ENCODE measurements at places on chromosomes 2 and 18.

DNA sequence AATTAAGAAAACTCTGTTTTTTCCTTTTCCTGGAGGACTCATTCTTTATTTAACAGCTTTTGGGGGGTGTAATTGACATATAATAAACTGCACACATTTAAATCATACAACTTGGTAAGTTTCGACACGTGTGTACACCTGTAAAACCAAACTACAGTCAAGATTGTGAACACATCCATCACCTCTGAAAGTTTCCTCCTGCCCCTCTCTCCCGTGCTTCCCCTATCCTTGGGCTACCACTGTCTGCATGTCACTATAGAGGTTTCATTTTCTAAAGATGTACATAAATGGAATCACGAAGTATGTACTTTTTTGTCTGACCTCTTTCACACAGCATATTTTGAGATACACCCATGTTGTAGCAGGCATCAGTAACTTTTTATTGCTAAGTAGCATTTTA, 100.0 kb downstream of the BIN1 start:
- no peaks in the 10 kb centered on the region for H3K27me3 ChIP-seq
- no peak overlapping the region for H3K27ac ChIP-seq
- no peaks in the 10 kb centered on the region for H3K36me3 ChIP-seq
- no peak for DNase-seq
- H3K4me1 ChIP-seq = peaks cover 4% of the 10 kb centered on the region

- DNase-seq = peak; percentile 28
- no peaks in the 10 kb centered on the region for H3K36me3 ChIP-seq
- no peaks in the 10 kb centered on the region for H3K4me1 ChIP-seq
- no peaks in the 10 kb centered on the region for H3K27me3 ChIP-seq
- H3K4me3 ChIP-seq = no peak overlapping the region
- H3K27ac ChIP-seq = no peak overlapping the region
Observed at GRCh38 chr18:69580107-69580506, 179.4 kb downstream of the DOK6 start.

GRCh38 chr2:170006587-170007325, 171.2 kb upstream of the MYO3B start:
- H3K4me1 ChIP-seq = 0 out of 2 replicates have a peak, but pooled peaks cover 7% of the 10 kb centered on the region
- H3K36me3 ChIP-seq = no peaks in the 10 kb centered on the region
- no peaks in the 10 kb centered on the region for H3K27me3 ChIP-seq
- no peak overlapping the region for H3K4me3 ChIP-seq
- H3K27ac ChIP-seq = no peak overlapping the region

GRCh38 chr2:158391876-158392275, 64.7 kb downstream of the CCDC148 start:
- no peak for DNase-seq
- H3K27ac ChIP-seq = no peak overlapping the region
- no peaks in the 10 kb centered on the region for H3K27me3 ChIP-seq
- H3K4me1 ChIP-seq = no peaks in the 10 kb centered on the region

GRCh38 chr18:46338205-46338604, 234.0 kb downstream of the HAUS1 start:
- peaks cover 33% of the 10 kb centered on the region for H3K4me1 ChIP-seq
- peak; percentile 57 for DNase-seq
- H3K36me3 ChIP-seq = no peaks in the 10 kb centered on the region
- H3K27me3 ChIP-seq = peaks cover 15% of the 10 kb centered on the region

DNA sequence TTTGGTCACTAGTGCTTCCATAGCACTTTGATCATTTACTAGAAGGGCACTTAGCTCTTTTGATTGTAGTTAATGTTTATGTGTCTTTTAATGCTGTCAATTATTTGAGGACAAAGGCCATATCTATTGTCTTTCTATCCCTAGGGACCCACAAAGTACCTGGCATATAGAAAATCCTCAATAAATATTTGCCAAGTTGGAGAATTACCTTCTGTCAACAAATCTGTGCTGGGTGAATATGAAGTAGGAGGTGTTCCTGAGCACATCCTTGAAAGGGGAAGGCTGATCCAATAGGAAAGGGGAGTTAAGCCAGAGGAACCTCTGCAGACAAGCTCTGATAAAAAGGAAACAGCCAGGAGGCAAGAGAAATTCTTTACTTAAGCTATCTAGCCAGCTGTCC, 8.2 kb downstream of the DPP4 start:
- H3K36me3 ChIP-seq = no peaks in the 10 kb centered on the region
- H3K4me1 ChIP-seq = peaks cover 8% of the 10 kb centered on the region
- H3K27me3 ChIP-seq = no peaks in the 10 kb centered on the region
- H3K27ac ChIP-seq = no peak overlapping the region
- no peak overlapping the region for H3K4me3 ChIP-seq

DNA sequence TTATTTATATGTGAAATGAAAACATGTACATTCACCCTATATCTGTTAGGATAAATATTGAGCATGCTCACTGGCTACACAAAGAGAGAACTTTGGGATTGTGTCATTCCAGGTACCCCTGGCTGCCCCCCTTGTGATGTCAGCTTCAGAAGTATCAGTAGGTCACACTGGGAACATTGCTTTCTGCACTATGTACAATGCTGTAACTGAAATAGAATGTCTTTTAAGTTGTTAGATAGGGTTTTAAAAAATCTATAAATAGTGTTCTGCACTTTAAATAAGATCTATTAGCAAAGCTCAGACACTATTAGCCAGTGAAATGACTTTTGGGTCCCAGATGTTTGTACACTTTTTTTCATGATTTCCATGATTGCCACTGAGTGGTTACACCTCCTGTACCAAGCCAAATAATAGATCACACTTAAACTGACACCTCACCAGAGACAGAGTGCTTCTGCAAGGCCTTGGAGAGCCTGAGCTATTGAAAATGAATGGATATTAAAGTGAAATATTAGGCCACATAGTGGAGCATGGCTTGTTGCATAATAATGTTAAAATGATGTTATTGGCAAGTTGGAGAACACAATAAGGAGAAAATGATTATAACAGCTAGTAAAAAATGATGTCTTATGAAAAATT, 297.0 kb upstream of the NXPH2 start:
- H3K36me3 ChIP-seq = no peaks in the 10 kb centered on the region
- H3K27ac ChIP-seq = no peak overlapping the region
- no peak overlapping the region for H3K4me3 ChIP-seq
- H3K4me1 ChIP-seq = peaks cover 5% of the 10 kb centered on the region

DNA sequence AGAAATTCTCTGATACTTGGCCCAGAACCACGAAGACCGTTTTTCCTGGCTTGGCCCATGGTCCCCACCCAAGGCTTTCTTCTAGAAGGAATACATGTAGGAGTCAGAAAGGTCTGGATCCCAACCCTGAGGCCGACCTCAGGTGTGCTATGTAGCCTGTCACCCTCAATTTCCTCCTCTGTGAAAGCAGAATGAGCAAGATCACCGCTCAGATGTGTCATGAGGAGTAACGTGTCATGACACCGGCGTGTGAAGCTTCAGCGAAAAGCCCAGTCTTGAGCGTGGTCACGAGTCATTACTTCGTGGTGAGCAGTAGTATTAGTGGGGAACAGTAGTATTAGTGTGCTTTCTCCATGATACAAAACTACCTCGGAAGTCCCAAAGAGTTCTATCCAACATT, 103.4 kb downstream of the ALPK2 start:
- no peak overlapping the region for H3K4me3 ChIP-seq
- DNase-seq = no peak
- no peaks in the 10 kb centered on the region for H3K27me3 ChIP-seq
- no peaks in the 10 kb centered on the region for H3K4me1 ChIP-seq
- H3K27ac ChIP-seq = no peak overlapping the region

- peak; percentile 50 for DNase-seq
- H3K36me3 ChIP-seq = no peaks in the 10 kb centered on the region
- no peak overlapping the region for H3K27ac ChIP-seq
- peak overlapping the region; percentile 89 for H3K4me3 ChIP-seq
- peaks cover 26% of the 10 kb centered on the region for H3K4me1 ChIP-seq
Observed at GRCh38 chr18:72868585-72869225, 918 bp upstream of the NETO1 start.

- no peak overlapping the region for H3K27ac ChIP-seq
- H3K4me3 ChIP-seq = no peak overlapping the region
- no peaks in the 10 kb centered on the region for H3K27me3 ChIP-seq
- no peaks in the 10 kb centered on the region for H3K36me3 ChIP-seq
- peak; percentile 9 for DNase-seq
Observed at GRCh38 chr2:194346193-194346592, 1310.8 kb upstream of the SLC39A10 start.

DNA sequence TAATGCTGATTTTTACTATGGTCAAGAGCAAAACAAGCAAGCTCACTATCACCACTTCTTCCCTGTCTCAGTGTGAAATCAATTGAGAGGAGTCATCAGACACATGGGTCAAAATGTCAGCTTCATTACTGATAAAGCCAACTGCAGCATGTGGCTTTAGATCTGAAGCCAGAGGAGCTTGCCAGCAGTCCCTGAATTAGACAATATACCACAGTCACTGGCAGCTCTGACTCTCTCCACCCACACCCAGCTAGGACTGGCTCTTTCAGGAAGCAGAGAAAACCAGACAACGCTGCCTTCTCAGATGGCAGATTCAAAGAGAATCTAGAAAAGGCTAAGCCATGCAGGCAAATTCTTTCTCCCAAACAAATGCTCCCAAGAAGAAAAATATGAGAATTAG, 20.0 kb upstream of the ASB18 start:
- H3K36me3 ChIP-seq = no peaks in the 10 kb centered on the region
- H3K4me1 ChIP-seq = no peaks in the 10 kb centered on the region
- no peak overlapping the region for H3K27ac ChIP-seq
- no peak overlapping the region for H3K4me3 ChIP-seq

GRCh38 chr2:80019571-80020460, 284.7 kb downstream of the LRRTM1 start:
- H3K36me3 ChIP-seq = no peaks in the 10 kb centered on the region
- H3K27ac ChIP-seq = no peak overlapping the region
- H3K27me3 ChIP-seq = no peaks in the 10 kb centered on the region
- no peak for DNase-seq
- H3K4me1 ChIP-seq = peaks cover 7% of the 10 kb centered on the region
- no peak overlapping the region for H3K4me3 ChIP-seq

DNA sequence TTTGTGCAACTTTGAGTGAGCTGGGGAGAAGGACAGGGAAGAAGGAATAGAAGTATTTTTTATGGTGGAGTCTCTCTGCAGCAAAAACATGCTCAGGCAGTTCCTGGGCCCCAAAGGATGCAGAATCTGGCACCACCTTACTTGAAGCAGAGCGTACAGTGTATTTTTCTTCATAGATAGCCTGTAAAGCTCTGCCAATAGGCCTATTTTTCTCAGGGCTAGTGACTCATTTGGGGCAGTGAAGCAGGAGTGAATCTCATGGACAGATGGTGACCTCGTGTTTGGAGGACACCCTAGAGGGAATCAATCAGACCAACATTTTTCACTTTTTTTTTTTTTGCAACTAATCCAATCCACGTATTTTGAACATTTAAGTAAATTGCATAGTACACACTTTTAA, 268.1 kb upstream of the CXCR4 start:
- no peaks in the 10 kb centered on the region for H3K27me3 ChIP-seq
- no peaks in the 10 kb centered on the region for H3K4me1 ChIP-seq
- H3K4me3 ChIP-seq = no peak overlapping the region
- DNase-seq = no peak

GRCh38 chr2:234730066-234730640, 221.7 kb upstream of the SH3BP4 start:
- H3K4me1 ChIP-seq = no peaks in the 10 kb centered on the region
- no peak for DNase-seq
- no peaks in the 10 kb centered on the region for H3K27me3 ChIP-seq
- H3K27ac ChIP-seq = no peak overlapping the region
- H3K4me3 ChIP-seq = no peak overlapping the region
- no peaks in the 10 kb centered on the region for H3K36me3 ChIP-seq

DNA sequence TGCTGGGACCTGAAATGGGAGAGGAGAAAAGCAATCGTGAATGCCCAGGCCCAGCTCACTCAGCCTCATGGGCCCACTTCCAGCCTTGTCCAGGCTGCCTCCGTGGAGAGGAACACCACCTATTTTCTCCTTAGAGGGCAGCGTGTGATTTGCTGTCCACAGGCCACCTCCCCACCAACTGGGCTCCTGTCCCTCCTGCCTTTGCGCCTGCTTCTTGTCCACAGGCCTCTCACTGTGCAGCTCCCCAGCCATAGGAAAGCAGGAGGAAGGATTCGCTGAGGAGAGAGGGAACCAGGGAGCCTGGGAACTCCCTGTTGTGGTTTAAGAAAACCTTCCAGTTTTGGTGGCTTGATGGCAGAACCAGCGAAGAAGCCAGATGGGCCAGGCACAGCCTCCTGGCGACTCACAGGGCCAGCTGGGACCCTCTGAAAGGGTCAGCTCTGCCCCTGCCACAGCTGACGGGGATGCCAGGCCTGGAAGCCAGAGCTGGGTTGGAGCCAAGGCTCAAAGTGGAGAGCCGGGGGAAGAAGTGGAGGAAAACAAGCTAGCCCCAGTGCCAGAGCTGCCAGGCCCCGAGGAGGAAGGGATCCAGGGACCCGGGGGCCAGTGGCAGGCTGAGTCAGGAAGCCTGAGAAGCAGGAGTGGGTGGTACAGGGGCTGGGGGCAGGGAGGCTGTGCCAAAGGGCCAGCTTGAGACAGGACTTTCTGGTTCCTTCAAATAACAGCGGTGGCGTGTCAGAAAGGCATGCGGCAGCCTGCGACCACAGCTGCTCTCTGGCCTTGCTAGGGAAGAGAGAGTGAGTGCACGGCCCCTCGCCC, 9.9 kb downstream of the TMBIM1 start:
- no peaks in the 10 kb centered on the region for H3K27me3 ChIP-seq
- H3K4me1 ChIP-seq = peaks cover 10% of the 10 kb centered on the region
- H3K27ac ChIP-seq = no peak overlapping the region
- no peaks in the 10 kb centered on the region for H3K36me3 ChIP-seq
- H3K4me3 ChIP-seq = no peak overlapping the region

DNA sequence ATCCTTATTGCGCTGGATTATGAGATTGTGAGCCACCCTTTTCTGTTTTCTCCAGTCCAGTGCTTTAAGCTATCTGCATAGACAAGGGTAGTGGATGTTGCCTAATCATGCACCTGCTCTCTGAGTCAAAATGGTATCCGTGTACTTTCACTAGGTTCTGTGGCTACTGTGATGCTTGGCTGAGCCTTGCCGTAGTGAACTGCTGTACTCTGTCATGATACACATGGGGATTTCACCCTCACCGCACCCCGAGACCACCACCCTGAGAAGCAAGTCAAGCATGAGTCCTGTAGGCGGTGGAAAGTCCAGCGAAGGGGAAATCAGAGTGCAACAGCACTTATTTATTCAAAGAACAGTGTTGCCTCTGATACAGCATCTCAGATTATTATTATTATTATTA, 55.0 kb downstream of the ARHGAP25 start:
- DNase-seq = no peak
- H3K4me1 ChIP-seq = no peaks in the 10 kb centered on the region
- H3K4me3 ChIP-seq = no peak overlapping the region
- no peak overlapping the region for H3K27ac ChIP-seq
- H3K27me3 ChIP-seq = no peaks in the 10 kb centered on the region
- no peaks in the 10 kb centered on the region for H3K36me3 ChIP-seq

GRCh38 chr18:4172196-4173100, 282.7 kb downstream of the DLGAP1 start:
- H3K27ac ChIP-seq = no peak overlapping the region
- no peaks in the 10 kb centered on the region for H3K36me3 ChIP-seq
- 0 out of 2 replicates have a peak, but pooled peaks cover 5% of the 10 kb centered on the region for H3K4me1 ChIP-seq
- no peak overlapping the region for H3K4me3 ChIP-seq
- H3K27me3 ChIP-seq = no peaks in the 10 kb centered on the region
- no peak for DNase-seq
